ENCODE measurements at places on chromosomes 1 and 21.

- peak; percentile 49 for DNase-seq
Observed at GRCh38 chr1:204089044-204089751, 16.3 kb downstream of the SOX13 start.

- DNase-seq = no peak
Observed at GRCh38 chr1:173852105-173852504, 15.7 kb downstream of the GAS5 start.

- no peak for DNase-seq
Observed at GRCh38 chr1:46423574-46424240, 29.6 kb downstream of the FAAH start.

GRCh38 chr1:226548256-226549093 lies at the start of gene STUM:
Gene STUM, plus strand, starts transcription at chr1:226548764. Its CDS starts 141 bp downstream, at chr1:226548905.
- DNase-seq = no peak

GRCh38 chr1:241645199-241645598 lies 5.0 kb upstream of the CHML start:
- no peak for DNase-seq

Data from midbrain (tissue), 1 donor.